ENCODE measurements at places on chromosomes 3 and 15.

DNA sequence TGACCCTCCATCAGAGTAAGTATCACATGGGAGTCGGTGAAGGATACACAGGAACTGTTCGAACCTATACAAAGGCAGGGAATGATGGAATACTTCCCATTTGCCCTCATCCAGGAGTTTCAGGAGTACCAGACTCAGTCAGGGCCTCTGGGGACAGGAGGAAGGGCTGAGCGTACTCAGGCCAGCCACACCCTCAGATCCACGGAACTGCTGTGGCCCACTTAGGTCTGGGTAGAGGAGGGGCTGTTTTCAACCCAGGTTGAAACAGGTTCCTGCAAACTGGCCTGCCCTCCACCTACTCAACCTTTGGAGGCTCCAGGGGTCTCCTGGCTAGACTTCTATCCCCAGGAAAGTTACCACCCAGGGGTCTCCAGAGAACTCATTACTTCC is 6.7 kb upstream of the IGDCC3 start:
- DNase-seq, result no peak

GRCh38 chr15:63858881-63859280 is 25.1 kb upstream of the HERC1 start:
- no peak for DNase-seq

GRCh38 chr15:74958320-74958907 is 1.8 kb upstream of the RPP25 start:
- no peak for DNase-seq

- no peak for DNase-seq
Observed at GRCh38 chr3:124960105-124960504, 25.6 kb upstream of the MUC13 start.

Measured in amniotic stem cell (primary cell).